ENCODE measurements at places on chromosomes 12 and 14.

DNA sequence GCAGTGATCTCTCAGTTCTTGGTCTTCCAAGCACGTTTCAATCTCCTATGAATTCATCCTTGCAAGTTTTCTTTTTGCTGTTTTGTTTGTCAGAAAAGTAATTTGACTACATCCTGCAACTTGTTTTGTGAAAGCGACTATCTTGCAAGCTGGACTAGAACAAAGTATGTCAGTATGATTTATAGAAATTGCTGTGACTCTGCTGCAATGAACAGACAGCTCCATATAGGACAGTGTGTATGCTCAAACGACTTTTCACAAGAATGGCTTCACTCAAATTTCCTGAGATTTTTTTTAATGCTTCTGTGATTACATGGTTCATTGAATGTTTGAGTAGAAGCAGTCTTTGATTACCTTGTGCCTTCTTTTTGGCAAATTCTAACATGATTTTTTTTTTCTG, 123.5 kb upstream of the TRHDE start:
- no peak for DNase-seq

DNA sequence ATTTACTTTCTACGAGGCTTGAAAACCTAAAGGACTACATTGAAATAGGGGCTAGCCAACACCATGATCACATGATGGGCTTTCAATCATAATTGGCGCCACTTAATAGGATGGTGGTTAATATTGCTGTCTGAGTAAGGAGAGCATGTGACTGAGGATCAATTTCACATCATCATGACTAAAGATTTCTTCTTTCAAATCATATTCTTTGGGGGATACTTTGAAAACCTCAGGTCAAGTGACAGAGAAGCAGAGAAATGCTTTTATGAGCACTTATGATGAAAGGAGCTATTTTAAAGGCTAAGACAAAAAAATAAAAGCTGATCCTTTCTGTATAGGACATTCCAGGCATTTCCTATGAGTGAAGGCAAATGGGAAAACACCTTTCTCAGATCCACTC, 42.9 kb upstream of the KRAS start:
- no peak for DNase-seq

DNA sequence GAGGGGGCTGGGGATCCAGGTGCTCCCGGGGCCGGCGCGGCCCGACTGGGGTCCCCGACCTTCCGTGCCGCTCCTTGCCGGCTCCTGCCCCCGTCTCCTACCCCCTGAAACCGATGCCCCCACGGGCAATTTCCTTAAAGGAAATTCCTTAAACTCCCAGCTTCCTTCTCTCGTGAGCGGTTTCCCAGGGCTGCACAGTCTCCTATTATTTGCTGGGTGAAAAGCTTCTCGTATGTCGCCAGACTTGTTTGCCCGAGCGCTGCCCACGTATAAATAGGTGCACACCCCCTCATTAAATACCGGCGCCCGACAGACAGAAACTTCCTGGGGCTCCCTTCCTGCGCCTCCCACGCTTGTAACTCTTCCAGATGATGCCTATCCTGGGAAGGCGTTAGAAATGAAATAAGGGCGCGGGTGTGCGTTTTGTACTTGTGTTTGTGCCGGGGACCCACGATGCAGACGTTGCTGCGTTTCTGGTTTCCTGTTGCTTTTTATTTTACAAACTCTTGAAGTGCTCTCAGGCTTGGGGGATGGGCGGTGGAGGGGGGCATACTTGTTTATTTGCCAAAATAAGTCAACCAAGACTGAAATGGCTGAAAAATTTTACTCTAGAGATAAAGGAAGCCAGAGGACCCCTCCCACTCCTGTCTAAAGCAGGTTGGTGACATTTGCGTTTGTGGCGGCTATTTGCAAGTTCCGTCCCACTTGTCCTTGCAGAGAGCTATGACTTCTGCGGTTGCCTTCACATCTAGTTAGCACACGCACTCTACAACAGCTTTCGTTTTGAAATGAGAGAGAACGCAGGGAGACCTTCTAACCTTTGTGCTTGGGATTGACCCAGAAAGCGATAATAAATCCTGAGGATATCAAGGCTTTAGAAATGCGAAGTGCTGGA, 1.0 kb downstream of the HIP1R start:
- no peak for DNase-seq

- DNase-seq: no peak
Observed at GRCh38 chr12:78236264-78236663, 405.6 kb downstream of the NAV3 start.

- DNase-seq: no peak
Observed at GRCh38 chr12:104536841-104537240, 80.1 kb downstream of the CHST11 start.

DNA sequence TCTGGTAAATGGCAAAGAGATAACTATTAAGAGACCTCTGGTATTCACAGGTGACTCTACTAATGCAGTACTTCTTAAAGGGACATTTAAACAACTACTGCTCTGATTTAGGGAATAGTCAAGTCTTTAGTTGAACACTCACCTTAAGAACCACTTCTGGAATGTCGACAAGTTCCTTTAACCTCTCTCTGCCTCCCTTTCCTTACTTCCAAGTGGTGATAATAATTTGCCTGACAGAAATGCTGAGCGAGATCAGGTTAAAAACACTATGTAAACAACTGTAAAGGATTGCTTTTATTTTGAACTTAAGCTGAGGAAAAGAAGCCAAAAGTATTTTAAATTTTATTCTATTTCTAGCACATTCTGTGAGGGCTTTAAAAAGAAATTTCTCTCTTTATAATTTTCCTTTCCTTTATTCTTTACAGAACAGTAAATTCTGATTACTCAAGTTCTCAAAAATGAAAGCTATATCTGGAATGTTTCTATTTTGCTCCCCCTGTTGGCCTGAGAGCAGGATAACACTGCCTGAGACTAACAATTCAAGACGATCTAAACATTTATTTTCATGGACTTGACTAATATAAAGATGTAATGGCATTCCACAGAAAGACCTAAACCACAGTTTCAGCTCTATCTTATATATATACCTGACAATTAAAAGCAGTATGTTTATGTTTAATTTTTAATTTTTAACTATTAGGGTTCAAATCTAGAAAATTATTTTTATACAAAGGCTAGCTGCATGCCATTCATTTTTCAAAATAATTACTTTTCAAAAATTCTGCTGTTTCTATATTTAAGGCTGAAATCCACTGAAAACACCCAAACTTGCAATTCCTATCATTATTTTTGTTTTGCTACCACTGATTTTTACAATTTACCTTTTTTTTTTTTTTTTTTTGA, 29.2 kb downstream of the ZCCHC8 start:
- DNase-seq: peak; percentile 70

GRCh38 chr12:71159878-71160277, 2.1 kb upstream of the TSPAN8 start:
- no peak for DNase-seq

DNA sequence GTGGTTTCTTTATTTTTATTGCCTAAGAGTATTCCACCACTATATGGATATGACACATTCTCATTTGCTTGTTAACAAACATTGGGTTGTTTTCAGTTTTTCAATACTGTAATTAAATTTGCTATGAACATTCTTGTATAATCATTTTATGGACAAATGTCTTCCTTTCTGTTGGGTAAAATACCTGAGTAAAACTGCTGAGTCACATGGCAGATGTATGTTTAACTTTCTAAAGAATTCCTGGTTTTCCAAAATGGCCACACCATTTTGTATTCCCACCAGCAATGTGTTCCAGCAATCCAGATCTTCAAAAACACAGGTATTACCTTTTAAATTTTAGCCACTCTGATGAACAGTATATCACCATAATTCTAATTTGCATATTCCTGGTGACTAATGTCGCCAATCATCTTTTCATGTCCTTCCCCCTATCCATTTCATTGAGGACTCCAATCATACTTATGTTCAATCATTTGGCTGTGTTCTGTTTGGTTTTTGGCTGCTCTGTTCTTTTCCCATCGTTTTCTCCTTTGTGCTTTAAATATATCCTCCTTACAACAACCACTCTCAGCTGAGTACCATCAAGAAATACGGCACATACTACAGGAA, 36.0 kb downstream of the CDK17 start:
- DNase-seq: no peak

GRCh38 chr12:121918679-121919038, 267 bp downstream of the CFAP251 start:
- DNase-seq: no peak

DNA sequence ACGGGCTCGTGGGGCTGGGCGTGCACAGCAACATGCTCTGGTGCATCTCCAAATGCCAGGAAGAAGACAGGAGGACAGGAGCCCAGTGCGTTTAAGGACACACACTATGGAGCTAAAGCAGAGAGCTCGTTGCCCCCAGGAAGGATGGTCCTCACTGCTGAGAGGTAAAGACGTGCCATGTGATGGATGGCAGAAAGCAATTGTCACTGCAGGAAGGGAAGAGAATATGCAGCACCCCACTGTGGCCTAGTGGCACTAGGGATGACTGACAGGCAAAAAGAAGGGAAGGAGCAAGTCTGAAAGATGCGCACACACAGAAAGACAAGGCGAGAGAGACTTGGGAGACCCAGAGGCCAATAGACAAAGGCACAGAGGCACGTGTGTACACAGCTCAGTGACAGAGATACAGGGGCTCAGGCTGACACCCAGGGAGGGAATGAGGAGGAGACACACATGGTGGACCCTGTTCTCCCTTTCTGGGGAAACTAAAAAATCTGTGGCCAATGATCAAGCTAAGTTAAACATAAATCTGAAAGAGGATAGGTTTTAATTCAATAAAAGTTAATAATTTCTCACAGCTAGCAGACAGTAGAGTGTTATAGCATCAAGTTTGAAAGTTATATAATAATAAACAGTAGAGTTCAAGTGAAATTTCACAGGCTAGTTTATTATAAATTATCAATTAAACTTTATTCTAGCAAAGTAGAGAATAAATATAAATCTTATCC, 78.8 kb downstream of the CRACR2A start:
- DNase-seq: no peak

- DNase-seq: no peak
Observed at GRCh38 chr14:91008759-91009409, 51.6 kb downstream of the RPS6KA5 start.

GRCh38 chr12:2961705-2962104, 2.5 kb downstream of the TEAD4 start:
- no peak for DNase-seq

GRCh38 chr12:28425526-28425925, 235.3 kb downstream of the CCDC91 start:
- DNase-seq: no peak

- peak; percentile 39 for DNase-seq
Observed at GRCh38 chr12:57549909-57550640, at the start of gene KIF5A. Gene KIF5A (plus strand): TSS chr12:57550044. CDS start chr12:57550272, 228 bp downstream.

- no peak for DNase-seq
Observed at GRCh38 chr12:113862590-113863454, 103.3 kb downstream of the RBM19 start.

DNA sequence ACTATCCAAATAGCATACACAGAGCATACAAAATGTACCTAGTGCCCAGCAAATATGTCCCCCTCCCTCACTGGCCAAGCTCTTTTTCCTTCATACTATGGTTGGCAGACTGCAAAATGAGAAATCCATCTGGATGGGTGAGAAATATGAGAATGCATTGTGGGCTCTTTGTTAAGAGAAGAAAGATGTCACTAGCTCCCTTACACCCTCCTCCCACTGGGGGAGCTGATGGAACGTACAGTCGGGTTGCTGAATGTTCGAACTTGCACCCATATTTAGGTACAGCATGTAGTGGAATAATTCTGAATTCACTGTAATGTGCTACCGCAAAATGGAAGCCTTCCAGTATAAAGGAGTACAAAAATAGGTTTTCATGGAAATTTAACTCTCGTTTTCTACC, 377.4 kb downstream of the GRIN2B start:
- DNase-seq: no peak

DNA sequence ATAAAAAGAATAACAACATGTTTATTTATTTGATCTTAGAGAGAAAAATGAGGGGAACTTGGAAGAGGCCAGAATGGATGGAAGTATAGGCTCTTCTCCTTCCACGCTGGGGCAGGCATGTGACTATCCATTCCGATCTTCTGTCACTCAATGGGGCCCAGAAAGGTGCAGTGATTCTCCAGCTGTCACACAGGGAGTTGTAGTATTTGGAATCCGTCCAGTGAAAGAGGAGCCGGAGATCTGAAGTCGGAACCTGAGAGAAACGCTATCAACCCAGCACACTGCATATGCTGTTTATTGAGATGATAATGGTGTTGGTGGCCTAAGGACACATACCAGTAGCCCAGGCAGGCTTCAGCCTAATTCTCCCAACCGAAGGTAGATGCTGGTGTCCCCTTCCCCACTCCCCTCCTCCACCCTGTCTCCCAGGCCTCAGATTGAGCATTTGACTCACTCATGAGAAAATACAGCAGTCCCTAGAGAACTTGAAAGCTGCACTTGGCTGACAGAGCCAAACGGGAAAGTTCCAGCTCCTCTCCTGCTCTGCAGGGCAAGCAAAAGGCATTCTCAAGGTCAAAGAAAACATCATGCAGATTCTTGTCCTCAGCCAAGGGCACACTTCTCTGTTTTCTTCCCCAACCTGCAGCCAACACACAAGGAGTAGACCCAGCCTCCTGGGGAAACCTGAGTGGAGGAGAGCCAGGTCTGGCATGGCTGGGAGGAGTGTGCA, 100.4 kb downstream of the IRF2BPL start:
- no peak for DNase-seq
